CD4-positive, alpha-beta T cell treated with Interleukin-21 for 1 hour (primary cell): ENCODE measurements at places on chromosomes 16 and 17.

DNA sequence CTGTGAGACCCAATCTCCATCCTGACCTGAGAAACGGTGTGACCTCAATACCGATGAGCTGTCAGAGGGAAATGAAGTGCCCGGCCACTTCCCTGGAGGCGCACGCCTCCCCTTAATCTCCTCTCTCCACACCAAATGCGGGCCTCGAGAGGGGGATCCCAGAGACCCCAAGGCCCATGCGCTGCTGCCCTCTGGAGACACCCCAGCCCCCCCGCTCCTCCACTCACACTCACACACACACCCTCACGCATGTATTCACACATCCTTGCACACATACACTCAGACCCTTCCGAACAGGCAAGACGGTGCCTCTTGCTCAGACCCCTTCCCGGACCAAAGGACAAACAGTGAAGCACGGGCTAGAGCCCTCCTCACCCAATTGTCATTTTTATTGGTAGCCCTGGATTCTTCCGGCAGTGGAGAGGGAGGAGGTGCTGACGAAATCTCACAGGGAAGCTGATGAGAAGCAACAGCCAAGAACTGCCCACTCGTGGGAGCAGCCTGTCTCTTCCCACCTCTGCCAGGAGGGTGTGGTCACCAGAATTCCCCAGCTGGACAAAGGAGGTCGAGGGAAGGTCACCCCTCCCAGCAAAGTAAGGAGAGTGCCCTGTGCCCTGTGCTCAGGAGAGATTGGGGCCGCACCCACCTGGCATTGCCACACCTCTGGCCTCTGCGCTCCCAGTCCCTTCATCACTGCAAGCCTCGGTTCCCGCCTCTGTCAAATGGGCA is 136.0 kb upstream of the TNRC6C start:
- DNase-seq: no peak

DNA sequence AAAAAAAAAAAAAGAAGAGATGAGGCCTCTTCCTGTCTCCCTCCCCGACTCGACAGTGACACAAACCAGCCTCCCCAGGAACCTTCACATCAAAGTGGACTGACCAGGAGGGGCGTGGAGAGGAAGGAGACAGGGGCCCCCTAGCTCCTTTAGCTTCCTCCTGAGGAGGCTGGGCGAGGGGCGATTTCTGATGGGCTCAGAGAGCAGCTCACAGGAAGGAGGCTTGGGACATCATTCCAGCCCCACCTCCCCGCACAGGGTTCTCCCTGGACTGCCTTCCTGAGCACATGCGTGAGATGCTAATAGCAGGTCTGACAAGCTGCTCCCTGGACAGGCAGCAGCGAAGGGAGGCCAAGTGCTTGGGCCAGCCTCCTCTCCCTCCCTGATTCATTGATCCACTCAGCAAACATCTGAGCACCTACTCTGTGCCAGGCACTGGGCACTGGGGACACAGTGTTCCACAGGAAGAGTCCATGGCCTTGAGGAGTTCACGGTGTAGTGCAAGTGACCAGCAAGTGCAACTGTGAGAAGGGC is 14.4 kb upstream of the DOK4 start:
- DNase-seq: no peak

GRCh38 chr16:68228652-68229051 is 7.3 kb downstream of the ESRP2 start:
- no peak for DNase-seq

GRCh38 chr16:85485379-85485778 is 127.7 kb upstream of the GSE1 start:
- no peak for DNase-seq

- DNase-seq: no peak
These were observed 559 bp downstream of the MVD start for GRCh38 chr16:88662222-88662842.

DNA sequence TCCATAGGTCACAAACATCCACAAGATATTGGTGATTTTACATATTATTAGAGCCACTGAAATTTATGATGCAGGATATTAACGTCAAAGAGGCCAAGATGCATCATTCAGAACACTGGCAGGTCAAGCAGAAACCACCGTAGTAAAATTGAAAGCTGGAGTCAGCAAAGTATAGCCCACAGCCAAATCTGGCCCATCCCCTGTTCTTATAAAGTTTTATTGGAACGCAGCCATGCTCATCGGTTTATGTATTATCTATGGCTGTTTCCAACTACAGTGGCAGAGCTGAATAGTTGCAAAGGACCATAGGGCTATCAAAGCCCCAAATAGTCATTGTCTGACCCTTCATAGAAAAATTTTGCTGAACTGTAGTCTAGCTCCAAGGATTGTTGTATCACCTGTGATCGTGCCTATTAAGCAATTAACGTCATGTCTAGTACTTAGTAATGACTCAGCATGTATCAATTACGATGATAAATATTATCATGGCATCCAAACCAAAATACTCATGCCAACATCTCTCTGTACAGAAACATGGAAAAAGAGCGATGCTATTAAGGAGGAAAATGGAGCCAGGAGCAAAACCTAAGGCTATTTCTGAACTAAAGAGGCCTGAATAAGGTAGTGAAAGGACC is 165.6 kb downstream of the IRX3 start:
- DNase-seq: no peak

DNA sequence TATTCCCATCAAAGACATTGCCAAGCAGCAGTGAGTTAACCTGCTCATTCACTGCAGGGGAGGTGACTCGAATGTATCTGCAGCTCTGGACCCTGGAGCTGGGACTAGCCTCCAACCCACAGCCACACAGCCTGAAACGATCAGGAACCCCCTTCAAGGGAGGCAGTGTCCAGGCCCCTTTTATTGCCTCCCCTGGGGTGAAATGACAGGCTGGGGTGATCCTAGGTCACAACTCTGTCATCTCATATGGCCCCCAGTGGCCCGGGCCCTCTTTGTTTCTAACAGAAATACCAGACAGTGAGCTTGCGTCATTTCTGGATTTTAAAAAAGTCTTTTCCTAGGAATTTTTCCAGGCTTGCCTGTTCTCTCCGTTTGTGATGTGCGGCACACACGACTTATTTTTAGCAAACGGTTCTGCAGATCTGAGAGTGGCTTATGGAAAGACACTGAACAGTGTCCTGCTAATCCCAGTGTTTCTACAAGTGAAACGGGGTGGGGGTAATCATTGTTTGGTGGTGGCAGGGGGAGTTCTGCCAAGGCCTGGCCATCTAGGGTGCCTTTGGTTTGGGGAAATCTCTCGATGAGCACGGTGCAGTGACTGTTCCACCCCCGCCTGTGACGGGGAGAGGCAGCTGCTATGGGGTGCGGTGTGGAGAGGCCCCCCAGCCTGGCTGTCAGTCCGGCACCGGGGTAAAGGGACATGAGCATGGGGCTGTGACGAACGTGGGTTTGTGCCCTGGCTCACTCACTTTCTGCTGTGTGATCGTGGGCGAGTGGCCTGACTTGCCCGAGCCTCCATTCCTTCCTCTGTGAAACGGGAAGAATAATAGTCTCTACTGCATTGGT is 27.2 kb downstream of the NAGPA start:
- no peak for DNase-seq

GRCh38 chr17:72719578-72720493 is 372.7 kb downstream of the SLC39A11 start:
- DNase-seq: peak; percentile 46

DNA sequence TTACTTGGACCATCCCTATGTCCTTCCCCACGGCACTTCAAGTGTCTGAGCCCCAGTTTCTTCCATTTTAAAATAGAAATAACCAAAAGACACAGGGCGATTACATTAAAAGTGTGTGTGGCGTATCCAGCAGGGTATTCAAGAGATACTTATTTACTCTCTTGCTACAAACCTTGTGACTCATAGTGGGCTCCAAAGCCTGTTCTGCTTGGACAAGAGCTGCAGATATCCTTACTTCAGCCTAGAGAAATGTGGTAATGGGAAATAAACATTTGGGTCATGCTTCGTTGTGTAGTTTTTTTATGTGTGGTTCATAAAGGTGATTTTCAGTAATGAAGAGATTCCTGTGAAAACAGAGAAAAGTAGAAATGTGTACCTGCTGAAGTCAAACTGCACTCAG is 288.9 kb upstream of the CDH11 start:
- no peak for DNase-seq

- no peak for DNase-seq
These were observed 14.5 kb upstream of the FOXF1 start for GRCh38 chr16:86495756-86496261.

GRCh38 chr17:76492123-76492988 is 8.9 kb downstream of the RHBDF2 start:
- DNase-seq: peak; percentile 17

GRCh38 chr17:14149751-14150150 is 80.4 kb downstream of the COX10 start:
- no peak for DNase-seq

GRCh38 chr16:9122342-9122741 is 30.9 kb downstream of the HAPSTR1 start:
- DNase-seq: no peak

GRCh38 chr16:53112015-53112414 is 57.2 kb downstream of the CHD9 start:
- no peak for DNase-seq

- no peak for DNase-seq
These were observed 389.1 kb upstream of the DYNLRB2 start for GRCh38 chr16:80151722-80152111.

- DNase-seq: no peak
These were observed 16.7 kb downstream of the SALL1 start for GRCh38 chr16:51134269-51134812.

GRCh38 chr16:66850115-66850815 is 6.1 kb downstream of the CA7 start:
- no peak for DNase-seq

DNA sequence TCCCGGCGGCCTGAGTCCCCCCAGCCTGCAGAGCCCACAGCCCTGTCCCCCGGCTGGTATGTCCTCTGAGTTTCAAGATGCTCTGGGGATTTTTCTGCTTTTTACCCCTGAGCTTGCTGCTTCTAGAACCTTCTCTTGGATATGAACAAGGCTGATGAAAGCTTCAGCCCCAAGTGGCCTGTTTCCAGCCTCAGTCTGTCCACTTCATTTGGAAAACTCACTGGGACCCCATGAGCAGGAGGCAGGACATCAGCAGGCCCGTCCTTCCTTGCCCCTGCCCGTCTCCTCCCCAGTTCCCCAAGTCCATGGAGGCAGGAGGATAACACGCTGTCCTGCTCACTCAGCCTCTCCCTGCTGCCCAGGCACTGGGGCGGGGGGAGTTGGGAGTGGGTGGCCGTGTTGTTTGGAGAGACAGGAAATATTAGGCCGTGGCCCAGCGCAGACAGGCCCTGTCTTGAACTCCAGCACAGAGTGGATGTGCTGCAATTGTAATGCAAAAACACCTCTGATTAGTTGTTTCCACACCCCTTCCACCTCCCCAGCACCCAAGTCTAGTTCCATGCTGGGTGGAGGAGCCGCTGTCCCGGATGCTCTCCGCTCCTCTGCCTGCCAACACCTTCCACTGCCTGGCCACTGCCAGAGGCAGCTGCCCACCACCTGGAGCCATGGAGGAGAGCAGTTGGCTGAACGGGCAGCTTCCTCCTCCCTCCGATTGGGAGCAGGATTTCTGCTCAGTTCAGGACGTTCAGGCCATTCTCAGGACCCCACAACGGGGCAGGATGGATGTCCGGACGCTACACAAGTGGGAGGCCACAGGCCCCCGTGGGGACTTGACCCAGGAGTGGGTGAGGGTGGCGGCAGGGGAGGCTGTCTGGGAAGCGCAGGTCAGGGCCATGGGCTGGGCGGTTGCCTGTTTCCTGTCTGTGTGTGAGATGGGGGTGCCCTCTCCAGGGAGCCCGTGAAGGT is 216.9 kb upstream of the GSE1 start:
- no peak for DNase-seq

DNA sequence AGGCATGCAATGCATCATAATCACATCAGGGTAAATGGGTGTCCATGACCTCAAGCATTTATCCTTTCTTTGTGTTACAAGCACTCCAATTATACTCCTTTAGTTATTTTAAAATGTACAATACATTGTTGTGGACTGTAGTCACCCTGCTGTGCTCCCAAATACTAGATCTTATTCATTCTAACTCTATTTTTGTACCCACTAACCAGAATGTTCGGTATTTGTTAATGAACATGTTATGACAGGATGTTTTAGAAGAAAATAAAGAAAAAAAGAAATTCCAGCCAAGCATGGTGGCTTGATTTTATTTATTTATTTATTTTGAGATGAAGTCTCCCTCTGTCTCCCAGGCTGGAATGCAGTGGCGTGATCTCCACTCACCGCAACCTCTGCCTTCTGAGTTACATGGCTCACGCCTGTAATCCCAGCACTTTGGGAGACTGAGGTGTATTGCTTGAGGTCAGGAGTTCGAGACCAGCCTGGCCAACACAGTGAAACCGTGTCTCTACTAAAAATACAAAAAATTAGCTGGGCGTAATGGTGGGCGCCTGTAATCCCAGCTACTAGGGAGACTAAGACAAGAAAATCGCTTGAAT is 1.8 kb upstream of the NDE1 start:
- no peak for DNase-seq

GRCh38 chr17:19800571-19800970 is 52.5 kb upstream of the ALDH3A1 start:
- no peak for DNase-seq

- DNase-seq: no peak
These were observed 41.8 kb downstream of the MRM1 start for GRCh38 chr17:36643086-36643685.

DNA sequence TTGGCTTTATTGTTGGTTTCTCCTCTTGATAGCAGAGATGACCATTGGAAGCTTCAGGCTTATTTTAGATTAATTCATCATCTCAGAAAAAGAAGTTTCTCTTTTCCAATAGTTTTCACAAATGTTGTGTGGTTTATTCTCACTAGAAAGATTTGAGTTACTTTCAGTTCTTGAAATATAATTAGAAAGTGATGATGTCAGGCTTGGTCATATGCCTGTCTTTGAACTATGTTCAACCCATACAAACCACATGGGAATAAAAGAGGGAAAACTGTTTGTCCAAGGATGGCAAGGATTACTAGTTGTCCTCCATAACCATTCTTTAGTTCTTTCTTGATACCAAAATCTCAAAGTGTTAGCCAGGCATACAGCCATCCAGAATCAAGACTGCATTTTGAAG is 3.7 kb upstream of the HS3ST2 start:
- no peak for DNase-seq

- DNase-seq: no peak
These were observed 20.4 kb downstream of the TMC6 start for GRCh38 chr17:78107976-78108725.

GRCh38 chr17:19943026-19943425 is 34.6 kb downstream of the AKAP10 start:
- DNase-seq: no peak
